ENCODE measurements at places on chromosomes 2 and 18.

DNA sequence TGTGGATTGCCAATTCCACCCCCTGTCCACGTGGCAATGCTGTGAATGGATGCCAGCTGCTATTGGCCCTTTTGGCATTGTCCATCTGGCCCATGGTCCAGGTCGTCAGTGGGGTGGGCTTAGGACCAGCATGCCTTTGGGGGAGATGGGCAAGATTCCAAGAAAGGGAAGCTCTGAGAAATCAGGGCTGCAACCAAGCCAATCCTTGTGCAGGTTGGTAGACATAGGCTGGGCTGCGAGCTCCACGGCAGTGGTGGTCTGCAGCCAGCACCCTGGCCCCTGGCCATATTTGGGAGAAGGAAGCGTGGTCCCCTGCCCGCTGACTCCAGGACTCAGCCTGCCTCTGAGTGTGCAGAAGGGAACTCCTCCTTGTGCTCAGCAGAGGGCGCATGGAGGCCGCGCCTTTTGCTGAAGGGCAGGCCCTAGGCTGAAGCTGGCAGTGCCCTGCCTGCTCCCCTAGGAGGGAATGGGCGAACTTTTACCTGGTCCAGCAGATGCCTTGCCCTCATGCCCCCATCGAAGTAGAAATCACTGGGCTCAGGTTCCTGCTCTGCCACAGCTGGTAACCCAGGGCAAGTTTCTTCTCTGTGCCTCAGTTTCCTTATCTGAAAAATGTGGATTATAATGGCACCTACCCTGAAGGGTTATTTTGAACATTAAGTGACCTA is 5.4 kb downstream of the SPR start:
- DNase-seq = peak; percentile 73

DNA sequence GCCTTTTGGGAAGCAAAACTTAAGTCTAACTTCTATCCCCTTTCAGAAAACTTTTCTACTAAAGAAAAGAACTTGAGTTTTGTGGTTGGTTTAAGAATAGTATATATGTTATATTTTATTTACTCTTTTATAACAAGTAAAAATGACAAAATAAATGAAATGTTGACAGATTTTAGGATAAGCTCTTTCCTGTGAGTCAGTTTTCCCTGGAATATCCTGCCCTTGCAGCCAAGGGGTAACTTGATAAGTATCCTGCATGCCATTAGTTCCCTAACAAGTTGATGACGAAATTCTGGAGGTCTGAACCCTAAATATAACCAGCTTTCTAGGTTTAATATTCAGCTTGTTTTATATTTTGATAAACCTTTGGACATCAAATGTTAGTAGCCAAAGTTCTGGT is 7.3 kb upstream of the HTR2B start:
- no peak for DNase-seq

GRCh38 chr2:173539615-173540014 is 184.9 kb downstream of the CDCA7 start:
- no peak for DNase-seq

GRCh38 chr2:152456262-152456661 is 121.3 kb downstream of the FMNL2 start:
- no peak for DNase-seq

GRCh38 chr2:239697399-239698164 is 296.8 kb upstream of the HDAC4 start:
- no peak for DNase-seq

- no peak for DNase-seq
Observed at GRCh38 chr2:42954227-42954962, 162.0 kb upstream of the HAAO start.

All from right forelimb (tissue), 1 donor.